ENCODE measurements at places on chromosomes 5 and 9.

GRCh38 chr9:124828489-124829333 is 24.5 kb upstream of the WDR38 start:
- no peak for DNase-seq

DNA sequence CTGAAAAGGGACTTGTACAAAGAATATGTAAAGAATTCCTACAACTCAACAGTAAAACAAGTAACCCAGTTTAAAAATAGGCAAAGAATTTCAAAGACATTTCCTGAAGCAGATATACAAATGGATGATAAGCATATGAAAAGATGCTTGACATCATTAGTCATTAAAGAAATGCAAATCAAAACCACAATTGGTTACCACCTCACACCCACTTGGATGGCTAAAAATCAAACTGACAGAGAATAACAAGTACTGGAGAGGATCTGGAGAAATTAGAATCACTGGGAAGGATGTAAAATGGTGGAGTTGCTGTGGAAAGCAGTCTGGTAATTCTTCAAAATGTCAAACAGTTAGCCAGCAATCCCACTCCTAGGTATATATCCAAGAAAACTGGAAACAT is 12.5 kb upstream of the FOXE1 start:
- no peak for DNase-seq

GRCh38 chr9:29555502-29555901 is 1982.2 kb upstream of the C9orf72 start:
- no peak for DNase-seq

DNA sequence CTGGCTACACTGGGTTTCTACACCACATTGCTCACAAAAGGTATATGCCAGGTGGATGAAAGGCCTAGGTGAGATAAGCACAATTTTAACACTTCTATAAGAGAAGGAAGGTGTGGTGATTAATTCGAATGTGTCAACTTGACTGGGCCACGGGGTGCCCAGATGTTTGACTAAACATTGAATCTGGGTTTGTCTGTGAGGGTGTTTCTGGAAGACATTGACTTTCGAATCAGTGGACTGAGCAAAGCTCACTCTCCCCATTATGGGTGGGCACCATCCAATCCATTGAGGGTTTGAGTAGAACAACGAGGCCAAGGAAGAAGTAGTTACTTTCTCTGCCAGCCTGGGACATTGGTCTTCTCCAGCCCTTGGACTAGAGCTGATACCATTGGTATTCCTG is 78.2 kb upstream of the COL5A1 start:
- DNase-seq, result peak; percentile 5

- no peak for DNase-seq
Measured at GRCh38 chr5:82296929-82297328, 18.8 kb upstream of the RPS23 start.

DNA sequence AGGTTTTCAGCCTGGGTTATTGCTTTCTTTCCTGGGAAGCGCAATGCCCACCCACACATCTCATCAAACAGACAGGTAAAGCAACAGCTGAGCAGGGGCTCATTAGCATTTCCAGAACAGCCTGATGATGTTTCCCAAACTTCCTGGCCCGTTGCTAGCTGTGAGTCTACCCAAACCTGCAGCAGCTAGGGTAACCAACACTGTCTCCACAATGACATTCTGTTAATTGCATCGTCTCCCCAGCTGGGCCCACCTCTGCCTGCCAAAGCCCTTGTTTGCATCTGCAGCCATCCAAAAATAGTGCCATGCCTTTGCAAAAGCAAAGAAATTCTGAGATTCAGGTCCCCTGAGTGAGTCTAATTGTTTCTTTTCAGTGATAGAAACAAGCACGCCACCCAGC is 273.0 kb downstream of the MED10 start:
- no peak for DNase-seq

DNA sequence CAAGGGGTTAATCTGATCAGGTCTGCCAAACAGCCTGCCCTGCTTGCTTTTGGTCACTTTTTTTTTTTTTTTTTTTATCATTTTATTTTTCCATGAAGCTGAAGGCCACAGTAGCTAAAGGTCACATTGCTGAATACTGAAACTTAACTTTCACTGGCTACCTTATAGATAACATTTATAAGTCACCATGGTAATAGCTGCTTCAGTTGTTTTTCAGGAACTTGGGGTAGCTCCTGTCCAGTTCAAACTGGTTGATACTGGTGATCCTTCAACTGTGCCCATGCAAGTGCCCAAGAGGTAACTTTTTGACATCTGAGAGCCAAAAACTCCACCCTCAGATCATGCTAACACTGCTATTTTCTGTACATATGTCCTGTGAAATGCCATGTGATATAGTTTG is 68.3 kb upstream of the RGS7BP start:
- DNase-seq, result no peak

DNA sequence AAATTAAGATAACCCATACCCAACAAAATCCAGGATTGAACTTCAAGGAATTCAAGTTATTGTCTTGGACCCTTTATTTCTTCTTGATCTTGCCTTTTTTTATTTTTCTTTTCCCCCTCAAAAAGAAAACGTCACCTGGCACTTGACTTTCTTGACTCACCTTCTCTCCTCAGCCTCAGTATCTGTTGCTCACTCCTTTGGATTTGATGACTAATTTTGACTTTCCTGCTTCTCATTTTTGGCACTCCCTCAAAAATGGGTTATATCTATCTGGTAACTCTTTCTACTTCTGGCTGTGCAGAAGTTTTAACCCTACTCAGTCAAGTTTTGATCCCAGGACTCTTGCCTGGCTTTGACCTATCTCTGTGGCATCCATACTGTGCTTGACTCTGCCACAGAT is 66.6 kb upstream of the SPATA31D4 start:
- DNase-seq, result no peak

DNA sequence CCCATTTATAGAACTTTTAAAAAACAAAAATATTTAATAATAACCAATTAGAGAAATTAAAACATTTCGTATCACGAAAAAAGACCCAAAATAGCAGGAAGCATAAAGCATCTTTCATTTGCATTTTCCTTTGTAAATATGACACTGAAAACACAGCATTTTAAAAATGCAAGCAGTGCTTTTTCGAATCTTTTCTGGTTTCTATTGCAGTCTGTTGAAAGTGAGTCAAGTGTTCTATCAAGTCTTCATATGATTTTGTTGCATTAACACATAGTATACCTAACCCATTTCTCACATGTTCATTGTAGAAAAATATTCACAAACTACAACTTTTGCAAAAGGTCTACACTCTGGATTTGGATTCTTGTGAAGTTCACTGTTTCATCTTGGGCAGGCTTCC is 198.8 kb downstream of the SEMA5A start:
- DNase-seq, result no peak

DNA sequence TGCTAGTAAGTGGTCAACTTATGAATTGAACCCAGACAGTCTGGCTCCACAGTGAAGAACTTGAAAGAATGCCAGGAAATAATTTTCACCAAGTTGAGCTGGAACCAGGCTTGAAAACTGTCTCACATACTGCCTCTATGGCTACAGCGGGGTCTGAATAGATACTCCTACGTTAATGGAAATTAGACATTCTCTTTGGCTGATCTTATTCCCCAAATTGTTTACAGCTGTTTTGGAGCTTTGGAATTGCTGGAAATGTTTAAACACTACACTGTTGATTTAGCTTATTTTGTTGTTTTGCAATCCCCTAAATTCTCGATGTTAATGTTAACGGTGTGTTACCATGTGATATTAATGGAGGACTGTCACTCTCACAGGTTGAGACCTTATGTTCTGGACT is 146.4 kb downstream of the FBXL7 start:
- DNase-seq, result no peak

GRCh38 chr5:81420039-81420667 is 26.2 kb upstream of the ACOT12 start:
- DNase-seq, result no peak

DNA sequence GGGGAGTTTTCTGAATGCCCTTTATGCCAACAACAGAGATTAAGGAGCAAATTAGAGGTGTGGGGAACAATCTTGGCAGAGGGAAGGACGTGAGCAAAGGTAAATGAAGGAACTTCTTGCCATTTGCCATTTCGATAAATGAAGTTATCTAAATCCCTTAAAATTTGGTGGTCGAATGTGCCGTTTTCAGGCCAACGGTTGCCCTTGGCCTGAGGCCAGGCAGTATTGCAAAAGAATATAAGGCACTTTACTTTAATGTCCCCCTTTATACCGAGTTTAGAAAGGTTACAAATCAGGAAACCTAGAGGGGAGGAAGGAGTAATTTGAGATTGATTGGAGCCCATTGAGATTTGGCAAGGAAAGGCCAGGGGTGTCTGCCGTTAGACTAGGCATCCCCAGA is 26.3 kb downstream of the C9orf50 start:
- no peak for DNase-seq

GRCh38 chr5:148259288-148259687 is 9.3 kb upstream of the SPINK13 start:
- no peak for DNase-seq

DNA sequence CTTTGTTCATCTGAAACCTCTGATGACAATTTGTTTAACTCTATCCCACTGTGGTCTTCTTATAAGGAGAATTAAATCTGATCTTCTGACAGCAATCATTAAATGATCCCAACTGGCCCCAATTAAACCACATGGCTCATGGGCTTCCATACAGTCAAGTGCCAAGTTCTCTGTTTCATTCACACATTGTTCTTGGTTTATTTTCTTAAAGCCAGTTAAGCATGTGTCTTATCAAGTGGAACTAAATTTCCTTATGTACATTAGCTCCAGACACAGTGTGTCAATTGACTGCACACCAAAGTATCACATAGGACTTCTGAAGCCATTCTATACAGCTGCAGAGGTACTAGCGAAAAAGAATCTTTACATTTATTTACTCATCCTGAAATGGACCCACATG is 51.2 kb downstream of the MEF2C start:
- DNase-seq, result no peak

GRCh38 chr9:110588296-110588695 is 8.8 kb upstream of the SVEP1 start:
- no peak for DNase-seq

- DNase-seq, result no peak
Measured at GRCh38 chr5:11398728-11399127, 505.5 kb downstream of the CTNND2 start.

GRCh38 chr5:136731241-136731900 is 366.0 kb upstream of the TRPC7 start:
- no peak for DNase-seq

- peak; percentile 81 for DNase-seq
Measured at GRCh38 chr5:138953387-138954256, 78.5 kb upstream of the LRRTM2 start.

DNA sequence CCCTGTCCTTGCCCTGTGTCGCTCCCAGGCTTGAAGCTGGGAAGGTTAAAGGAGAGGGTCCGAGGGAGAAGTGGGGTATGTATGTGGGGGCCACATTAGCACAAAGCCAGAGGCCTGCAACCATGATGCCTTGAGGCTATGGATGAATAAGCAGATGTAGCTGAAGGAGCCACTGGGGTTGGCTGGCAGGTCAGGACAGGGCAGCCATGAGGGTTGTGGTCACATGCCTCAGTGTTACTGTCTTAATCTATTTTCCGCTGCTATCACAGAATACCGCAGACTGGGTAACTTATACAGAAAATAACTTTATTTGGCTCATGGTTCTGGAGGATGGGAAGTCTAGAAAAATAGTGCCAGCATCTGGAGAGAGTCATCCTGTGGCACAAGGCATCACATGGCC is 9.2 kb upstream of the GRHPR start:
- no peak for DNase-seq

DNA sequence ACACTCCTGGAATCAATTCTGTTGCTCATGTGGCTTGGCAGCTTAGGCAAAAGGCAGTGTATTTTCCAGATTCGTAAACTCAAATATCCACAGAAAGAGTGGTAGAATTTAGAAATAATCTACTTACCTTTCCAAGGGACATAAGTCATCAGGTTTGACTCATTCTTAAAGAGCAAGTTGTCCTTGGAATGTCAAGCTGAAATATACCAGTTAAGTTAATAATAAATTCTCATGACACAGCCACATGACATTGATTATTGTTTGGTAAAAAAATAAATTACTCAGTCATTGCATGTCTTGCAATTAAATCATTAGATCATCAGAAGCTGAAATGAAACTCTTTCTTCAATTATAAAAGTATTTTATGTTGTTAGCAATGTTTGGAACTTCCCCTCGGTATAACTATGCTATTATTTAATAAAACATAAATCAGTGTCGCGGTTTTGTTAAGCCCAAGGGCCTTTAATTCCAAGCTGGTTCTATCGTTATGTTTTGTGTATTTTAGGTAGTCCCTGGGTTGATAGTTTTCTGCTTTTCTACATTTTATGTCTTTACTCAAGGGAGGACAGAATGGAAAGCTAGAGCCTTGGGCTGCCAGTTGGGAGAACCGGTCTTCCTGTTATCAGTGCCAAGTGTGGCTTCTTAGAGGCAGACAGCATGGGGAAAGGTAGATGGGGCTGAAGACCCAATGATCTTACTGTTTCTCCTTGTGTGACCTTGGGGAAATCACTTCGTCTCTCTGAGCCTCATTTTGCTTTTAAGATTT is 79.3 kb upstream of the PRLR start:
- no peak for DNase-seq

- no peak for DNase-seq
Measured at GRCh38 chr5:170341545-170341944, 44.0 kb upstream of the LCP2 start.

GRCh38 chr5:179201986-179202385 is 141.8 kb downstream of the ZNF354C start:
- no peak for DNase-seq

DNA sequence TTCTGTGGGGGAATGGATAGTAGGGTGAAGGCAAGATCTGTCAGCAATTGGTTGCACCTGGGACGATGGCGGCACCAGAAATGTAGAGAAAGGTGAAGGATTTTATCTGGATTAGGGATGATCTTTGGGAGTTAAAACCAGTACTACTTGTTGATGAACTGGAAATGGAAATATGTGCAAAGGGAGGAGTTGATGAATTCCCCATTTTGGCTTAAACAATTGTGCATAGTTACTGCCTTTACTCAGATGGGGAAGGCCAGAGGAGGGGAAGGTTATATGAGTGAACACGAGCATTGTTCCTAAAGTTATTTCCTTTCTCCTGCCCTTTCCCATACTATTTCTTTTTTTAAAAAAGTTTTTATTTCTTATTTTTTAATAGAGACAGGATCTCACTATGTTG is 19.1 kb downstream of the NNT start:
- DNase-seq, result no peak

DNA sequence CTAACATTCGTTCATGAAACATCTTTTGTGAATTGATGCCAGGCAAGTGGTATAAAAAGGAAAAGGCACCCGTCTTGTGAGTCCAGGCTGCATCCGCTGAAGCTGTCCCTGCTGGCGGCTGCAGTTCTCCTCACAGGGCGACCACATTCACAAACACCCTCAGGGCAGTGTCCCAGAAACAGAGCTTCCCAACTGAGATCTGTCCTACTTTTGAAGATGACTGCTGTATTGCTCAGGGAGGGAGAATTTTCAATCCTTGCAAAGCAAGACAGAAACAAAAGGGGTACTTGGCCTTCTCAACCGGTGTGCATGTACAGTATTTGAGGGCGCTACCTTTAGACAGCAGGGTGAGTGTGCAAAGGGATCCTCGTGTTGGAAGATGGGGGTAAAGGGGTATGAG is 316.1 kb downstream of the GADD45G start:
- no peak for DNase-seq

DNA sequence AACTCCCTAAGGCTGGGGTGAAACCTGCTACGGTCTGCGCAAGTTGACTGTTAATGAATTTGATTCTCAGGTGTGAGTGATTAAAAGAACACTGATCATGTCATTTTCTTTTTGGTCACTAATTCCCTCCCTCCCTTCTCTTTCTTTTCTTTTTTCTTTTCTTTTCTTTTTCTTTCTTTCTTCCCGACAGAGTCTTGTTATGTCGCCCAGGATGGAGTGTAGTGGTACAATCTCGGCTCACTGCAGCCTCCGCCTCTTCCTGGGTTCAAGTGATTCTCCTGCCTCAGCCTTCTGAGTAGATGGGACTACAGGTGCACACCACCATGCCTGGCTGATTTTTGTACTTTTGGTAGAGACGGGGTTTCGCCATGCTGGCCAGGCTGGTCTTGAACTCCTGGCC is 2.6 kb downstream of the ANXA1 start:
- DNase-seq, result no peak
